Stimulated activated CD8-positive, alpha-beta memory T cell treated with anti-CD3 and anti-CD28 coated beads, Interleukin-2, amount 100 ng/mL, for 1 hour (primary cell): ENCODE measurements at places on chromosomes 6 and 20.

- DNase-seq: no peak
These were observed 248.8 kb downstream of the ERMARD start for GRCh38 chr6:170000071-170000843.

DNA sequence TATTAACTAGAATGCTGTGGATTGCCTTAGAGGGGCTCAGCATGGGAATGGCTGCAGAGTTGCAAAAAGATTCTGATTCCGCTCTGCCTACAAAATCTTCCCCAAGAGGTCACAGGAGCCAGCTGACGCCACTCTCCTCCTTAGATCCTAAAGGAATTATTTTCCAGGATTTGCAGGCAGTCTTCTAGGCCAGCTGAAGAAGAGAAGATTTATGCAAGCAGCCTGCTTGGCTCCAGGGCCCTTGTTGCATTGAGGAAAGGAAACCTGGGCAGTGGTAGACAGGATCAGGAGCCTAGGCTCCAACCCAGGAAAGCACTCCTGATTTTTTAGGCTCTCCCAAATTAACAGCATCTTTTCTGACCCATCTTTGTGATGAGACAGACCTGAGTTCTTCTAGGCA is 245.8 kb downstream of the PKHD1 start:
- no peak for DNase-seq

DNA sequence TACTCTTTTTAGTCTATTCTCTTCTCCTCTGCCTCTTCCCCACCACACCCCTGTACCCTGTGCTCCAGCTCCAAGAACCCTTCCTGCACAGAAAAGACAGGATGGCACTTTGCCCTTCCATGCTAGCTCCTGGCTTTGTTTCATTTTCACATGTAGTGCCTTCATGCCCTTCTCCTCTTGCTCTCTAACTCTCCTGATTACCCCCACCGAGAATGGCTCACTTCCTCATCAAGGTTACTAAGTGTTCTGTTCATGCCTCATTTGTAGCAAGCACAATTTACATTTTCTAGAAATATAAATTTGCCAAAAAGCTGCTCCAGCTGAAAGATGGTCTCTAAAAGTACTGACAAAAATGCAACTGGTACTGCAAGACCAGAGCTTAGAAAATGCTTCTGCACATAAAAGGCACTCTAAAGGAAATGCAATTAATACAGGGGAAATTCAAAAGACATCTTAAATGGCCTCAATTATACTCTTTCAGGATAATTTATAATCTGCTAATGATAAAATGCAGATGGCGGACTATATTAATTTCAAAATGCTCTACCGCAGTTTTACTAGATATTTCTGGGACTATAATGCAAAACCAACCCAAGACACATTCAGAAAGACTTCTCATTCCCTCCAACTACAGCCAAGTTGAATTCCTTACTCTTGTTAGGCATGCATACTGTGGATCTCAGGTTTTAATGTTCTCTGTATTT is 570.2 kb downstream of the PRKN start:
- no peak for DNase-seq

- no peak for DNase-seq
These were observed 245.9 kb downstream of the ERMARD start for GRCh38 chr6:169997187-169997929.

DNA sequence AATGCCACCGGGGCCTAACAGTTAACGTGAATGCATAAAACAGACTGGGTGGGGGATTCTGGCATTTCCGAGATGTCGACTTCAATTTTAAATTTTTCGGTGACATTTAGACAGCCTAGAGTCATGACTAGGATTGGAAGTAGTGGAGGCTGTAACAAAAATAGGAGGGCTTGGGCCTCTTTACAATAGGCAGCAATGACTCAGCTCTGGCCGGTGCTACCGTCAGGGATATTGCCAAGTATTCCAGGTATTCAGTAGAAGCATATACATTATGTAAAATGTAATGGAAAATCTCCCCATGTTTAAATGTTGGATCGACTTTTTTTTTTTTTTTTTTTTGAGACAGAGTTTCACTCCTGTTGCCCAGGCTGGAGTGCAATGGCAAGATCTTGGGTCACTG is 136.2 kb upstream of the STMND1 start:
- DNase-seq: no peak

DNA sequence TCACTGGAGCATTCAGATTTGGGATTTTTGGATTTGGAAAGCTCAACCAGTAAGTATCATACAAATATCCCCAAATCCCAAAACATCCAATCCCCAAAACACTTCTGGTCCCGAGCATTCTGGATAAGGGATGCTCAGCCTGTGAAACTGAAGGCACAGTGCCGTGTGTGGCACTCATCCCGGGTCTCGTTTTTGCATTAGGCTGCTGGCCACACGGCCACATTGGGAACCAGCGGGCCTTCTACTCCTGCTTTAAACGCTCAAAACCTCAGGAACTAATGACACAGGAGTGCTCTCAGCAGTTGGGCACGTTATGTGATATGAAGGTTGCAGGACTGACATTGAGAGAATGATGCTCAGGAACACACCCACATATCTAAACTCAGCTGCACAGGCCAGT is 35.6 kb downstream of the PSMG4 start:
- no peak for DNase-seq

DNA sequence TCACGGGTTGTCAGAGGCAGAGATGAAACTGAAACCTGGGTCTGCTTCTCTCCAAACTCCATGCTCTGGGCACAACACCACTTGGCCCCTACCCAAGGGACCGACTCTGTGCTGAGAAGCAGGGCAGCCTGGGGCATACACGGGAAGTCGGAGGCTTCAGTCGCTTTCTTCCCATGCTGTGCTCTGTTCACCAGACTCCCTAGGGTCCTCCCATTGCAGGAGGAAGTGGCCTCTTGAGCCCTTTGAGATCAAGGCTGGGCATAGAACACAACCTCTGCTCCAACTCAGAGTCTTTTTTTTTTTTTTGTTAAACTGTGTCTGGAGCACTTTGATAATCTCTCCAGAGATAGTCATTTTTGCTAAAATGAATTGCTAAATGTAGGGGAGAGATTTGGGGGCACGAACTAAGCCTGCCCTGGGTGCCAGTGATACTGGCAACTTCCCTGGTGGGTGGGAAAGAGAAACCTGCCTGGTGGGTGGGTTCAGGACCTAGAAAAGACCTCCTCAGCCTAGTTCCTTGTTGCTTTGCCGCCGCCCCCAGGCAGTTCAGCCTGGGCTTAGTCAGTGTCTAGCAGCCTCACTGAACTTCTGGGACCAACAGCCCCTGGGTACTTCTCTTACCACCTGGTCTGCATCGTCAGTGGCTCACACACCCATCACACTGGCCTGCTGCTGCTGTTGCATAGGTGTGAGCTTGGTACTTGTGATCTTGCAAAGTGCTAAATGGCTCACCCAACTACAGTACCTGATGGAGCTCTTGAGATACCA is 62.0 kb downstream of the PPP1R14C start:
- no peak for DNase-seq
